ENCODE measurements at places on chromosomes 7 and 10. TPM values are rescaled to one million over a fixed set of nuclear protein-coding genes. Genes with fewer than 3 reads are reported as not detected.

SEC61A2 gene
- 17.8 TPM for total RNA-seq

PPP1R9A gene
- 39.2 TPM for total RNA-seq

MAGI2 gene
- 31.1 TPM for total RNA-seq

CLEC2L gene
- total RNA-seq, result not detected

NPC1L1 gene
- not detected for total RNA-seq

AQP1 gene
- total RNA-seq, result 71.7 TPM

NXPH1 gene
- total RNA-seq, result not detected

SH2D4B gene
- not detected for total RNA-seq

VSTM2A gene
- total RNA-seq, result 0.20 TPM

CYP2E1 gene
- total RNA-seq, result 2.6 TPM

NPTX2 gene
- 3.0 TPM for total RNA-seq

FZD1 gene
- total RNA-seq, result 127 TPM

MEOX2 gene
- total RNA-seq, result 12.2 TPM

LDB3 gene
- total RNA-seq, result 2.2 TPM

TCERG1L gene
- total RNA-seq, result 5.4 TPM

SPDYE11 gene
- not detected for total RNA-seq

EPHB6 gene
- total RNA-seq, result 28.7 TPM

INA gene
- total RNA-seq, result not detected

EFCAB10 gene
- total RNA-seq, result not detected

AVPI1 gene
- 17.8 TPM for total RNA-seq

MMP21 gene
- not detected for total RNA-seq

BHLHA15 gene
- total RNA-seq, result not detected

C10orf95 gene
- total RNA-seq, result 2.9 TPM

ARHGAP22 gene
- 17.3 TPM for total RNA-seq

RNLS gene
- 38.7 TPM for total RNA-seq

HK1 gene
- 178 TPM for total RNA-seq

PARD3 gene
- 88.4 TPM for total RNA-seq

CTBP2 gene
- 92.4 TPM for total RNA-seq

SLC26A3 gene
- not detected for total RNA-seq

HOXA4 gene
- 0.56 TPM for total RNA-seq

KCP gene
- total RNA-seq, result 0.67 TPM

CPA1 gene
- total RNA-seq, result not detected

SLC13A1 gene
- not detected for total RNA-seq
